ENCODE measurements at places on chromosomes 11 and 22.

DNA sequence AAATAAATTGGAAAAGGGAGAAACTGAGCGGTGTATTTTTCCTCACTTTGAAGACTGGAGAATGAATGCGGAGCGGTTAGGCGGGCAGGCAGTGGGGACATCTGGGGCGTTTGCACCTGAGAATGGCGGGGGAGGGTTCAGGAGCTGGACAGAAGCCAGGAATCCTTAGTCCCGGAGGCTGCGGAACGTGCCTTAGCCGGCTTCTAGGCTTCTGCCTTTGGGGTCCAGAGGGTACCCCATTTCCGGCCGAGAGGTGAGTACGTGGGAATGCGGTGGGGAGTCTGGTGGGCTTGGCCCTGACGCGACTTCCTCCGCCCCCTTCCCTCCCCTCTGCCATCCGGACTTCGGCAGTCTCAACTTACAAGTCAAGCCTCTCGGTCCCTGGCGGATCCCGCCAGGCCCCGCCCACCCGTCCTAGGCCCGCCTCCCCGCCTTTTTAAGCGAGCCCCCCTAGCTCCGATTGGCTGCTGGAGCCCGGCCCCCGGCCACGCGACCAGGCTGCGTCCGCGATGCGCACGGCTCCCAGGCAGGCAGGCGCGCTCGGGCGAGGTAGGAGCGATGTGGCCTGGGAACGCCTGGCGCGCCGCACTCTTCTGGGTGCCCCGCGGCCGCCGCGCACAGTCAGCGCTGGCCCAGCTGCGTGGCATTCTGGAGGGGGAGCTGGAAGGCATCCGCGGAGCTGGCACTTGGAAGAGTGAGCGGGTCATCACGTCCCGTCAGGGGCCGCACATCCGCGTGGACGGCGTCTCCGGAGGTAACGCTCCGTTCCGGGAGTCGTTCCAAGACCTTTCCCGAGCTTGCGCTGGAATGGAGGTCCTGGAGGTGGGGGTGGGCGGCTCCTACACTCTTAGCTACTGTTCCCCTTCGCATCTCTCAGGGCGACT is at the start of gene GCAT:
TSS of gene GCAT (plus strand) at position 525 of the 884 bp plus-strand sequence. CDS start at position 559, 34 bp downstream.
- DNase-seq, result peak; percentile 87

DNA sequence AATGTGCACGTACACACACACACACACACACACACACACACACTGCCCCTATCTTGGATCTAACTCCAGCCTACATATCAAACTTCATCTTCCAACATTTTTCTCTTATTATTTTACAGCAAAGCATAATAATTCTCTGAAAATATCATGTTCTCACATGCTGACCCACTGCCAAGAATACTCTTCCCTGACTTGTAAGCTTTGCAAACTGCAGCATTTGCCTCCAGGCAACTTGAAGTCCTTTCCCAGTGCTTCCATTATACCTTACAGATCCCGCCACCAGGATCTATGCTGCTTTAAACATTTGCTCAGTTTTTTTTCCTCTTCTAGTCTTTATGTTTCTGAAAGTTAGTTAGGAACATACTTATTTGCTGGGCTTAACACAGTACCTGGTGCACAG is 483.3 kb upstream of the ARHGAP42 start:
- no peak for DNase-seq

DNA sequence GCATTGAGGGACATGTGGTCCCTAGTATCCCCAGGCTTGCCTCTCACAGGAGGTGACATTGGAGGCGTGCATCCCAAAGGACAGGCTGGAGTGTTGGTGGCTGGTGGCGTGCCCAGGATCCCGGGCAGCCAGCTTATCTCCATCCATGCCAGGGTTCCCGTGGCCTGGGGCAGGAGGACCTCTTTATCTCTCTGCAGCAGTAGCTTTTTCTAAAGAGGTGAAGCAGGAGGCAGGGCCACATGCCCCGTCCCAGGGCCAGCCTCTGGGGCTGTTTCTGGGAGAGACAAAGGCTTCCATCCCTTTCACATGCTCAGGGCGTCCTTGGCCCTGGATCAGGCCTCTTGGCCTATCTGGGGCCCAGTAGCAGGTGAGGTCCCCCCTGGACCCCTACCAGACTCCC is 19.7 kb downstream of the PARVG start:
- no peak for DNase-seq

- DNase-seq, result no peak
These were observed 252.1 kb upstream of the CCDC90B start for GRCh38 chr11:83538286-83538685.

DNA sequence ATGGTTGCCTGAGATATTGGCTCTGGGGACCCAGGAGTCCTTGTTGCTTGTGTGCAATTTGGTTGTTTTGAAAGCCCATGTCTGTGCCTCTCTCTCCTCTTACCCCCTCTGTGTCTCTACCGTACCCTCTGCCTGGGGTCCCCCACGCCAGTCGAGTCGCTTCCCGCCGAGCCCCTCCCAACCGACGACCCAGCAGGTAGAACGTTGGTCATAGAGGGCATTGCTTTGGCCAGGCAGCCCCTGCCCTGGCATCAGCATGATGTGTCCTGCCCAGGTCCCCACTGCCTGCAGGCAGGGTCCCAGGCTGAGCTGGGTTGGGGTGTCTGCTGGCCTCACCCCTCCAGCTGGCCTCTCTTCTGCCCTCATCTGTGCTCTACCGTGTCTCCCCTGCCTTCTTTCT is 35.0 kb downstream of the TREH start:
- DNase-seq, result no peak

GRCh38 chr22:24338726-24339451 is 68.3 kb downstream of the SPECC1L start:
- no peak for DNase-seq

DNA sequence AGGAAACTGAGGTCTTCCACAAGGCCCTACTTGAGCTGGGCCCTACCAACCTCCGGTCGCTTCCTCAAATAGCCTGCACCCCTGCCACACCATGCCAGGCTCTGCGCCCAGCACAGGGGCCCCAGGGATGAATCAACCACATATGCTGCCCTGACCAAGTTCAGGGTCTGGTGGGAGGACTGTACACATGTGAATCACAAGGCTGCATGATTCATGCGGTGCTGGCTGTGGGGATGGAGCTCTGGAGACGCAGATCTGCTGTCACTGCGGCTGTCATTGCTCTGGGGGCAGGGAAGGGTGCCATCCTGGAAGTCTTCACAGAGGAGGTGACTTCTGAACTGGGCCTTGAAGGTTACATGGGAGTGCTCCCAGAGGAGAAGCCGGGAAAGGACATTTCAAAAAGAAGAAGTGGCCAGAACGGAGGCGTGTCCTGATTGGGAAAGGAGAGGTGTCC is 21.5 kb downstream of the CYTH4 start:
- peak; percentile 76 for DNase-seq

- no peak for DNase-seq
These were observed 10.9 kb downstream of the TST start for GRCh38 chr22:37008365-37008764.

DNA sequence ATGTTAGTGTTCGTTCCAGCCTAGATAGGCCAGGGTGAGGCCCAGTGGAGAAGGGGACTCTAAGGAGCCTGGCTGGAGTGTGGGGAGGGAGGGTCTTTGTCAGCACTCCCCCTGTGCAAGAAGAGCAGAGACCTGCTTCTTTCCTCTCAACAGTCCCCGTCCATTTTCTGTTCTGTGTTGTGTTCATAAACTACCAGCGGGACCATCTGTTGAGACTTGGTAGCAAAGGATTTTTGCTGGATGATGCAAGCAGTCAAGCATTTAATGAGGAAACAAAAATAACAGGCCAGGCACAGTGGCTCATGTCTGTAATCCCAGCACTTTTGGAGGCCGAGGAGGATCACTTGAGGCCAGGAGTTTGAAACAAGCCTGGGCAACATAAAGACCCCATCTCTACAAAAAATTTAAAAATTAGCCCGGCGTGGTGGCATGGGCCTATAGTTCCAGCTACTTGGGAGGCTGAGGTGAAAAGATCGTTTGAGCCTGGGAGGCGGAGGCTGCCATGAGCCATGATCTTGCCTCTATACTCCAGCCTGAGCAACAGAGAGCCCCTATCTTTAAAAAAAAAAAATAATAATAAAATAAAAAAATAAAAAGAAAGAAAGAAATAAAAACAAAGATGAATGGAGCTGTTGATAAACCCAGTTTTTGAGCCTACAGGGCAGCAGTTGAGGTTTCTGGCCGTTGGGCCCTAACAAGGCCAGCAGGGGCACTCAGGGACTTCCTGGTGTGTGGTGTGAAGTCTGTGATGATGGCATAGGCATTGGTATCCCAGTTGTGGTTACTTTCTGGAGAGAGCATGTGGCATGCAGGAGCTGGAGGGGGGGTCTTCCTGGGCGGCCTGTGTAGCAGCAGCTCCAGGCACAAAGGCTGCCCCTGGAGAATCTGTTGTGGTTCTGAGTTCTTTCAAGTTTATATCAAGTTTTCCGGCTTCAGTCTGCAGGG is 1.7 kb upstream of the TXNRD2 start:
- DNase-seq, result no peak

DNA sequence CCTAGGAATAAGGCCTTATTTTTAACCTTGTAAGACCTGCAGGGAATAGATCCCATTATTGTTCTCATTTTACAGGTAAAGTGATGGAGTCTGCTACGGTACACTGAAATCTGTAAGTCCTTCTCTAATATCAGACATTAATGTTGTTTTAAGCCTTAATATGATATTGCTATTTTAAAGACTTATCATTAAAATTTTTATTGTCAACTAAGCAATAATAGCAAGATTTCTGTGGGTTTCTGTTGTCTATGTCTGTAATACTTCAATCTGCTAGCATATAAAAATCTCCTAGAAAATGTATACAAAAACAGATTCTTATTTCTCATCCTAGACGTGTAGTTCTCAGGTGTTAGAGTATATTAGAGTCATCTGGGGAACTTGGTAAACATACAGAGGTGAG is 317.5 kb upstream of the TENM4 start:
- DNase-seq, result no peak

GRCh38 chr11:1224491-1225385 is 1.9 kb downstream of the MUC5B start:
- no peak for DNase-seq

DNA sequence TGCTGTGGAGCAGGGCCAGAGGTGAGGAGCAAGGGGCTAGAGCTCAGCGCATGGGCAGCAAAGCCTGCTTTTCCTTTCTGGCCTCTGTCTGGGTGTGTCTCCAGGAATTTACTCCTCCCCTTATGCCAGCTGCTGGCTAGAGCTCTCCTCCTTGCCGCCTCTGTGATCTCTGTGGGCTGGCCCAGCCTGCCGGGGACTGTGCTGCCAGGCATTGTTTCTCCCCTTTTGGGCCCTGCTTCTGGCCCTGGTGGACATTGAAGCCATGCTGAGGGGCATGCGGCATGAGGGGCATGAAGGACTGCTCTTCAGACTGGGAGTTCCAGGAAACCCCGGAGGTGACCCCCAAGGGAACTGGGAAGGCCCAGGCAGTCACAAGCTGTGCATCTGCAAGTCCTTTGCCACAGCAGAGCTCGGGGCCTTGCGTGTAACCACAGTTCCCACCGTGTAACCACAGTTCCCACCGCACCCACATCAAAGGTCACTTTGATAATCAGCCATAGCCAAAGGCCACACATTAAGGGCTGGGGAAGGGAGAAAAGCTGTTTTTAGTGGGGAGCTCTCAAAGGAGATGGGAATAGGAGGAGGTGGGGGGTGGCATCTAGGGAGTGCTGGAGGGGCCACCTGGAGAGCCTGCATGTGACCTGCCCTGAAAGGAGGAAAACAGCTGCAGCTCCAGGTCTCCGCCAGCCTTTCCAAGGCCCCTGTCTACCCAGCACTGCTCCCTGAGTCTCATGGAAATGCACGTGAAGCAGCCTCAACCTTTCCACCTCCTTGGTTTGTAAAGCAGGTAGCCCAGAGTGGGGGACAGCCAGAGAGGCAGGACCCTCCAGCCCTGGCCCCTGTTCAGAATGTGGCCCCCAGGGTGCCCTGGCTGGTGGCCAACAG is 62.3 kb downstream of the PPFIBP2 start:
- no peak for DNase-seq

- no peak for DNase-seq
These were observed 60.3 kb upstream of the IGLL5 start for GRCh38 chr22:22827187-22827939.

- DNase-seq, result no peak
These were observed 56.1 kb upstream of the POU2AF2 start for GRCh38 chr11:111189466-111189865.

- no peak for DNase-seq
These were observed 19.9 kb downstream of the BID start for GRCh38 chr22:17754233-17754925.

DNA sequence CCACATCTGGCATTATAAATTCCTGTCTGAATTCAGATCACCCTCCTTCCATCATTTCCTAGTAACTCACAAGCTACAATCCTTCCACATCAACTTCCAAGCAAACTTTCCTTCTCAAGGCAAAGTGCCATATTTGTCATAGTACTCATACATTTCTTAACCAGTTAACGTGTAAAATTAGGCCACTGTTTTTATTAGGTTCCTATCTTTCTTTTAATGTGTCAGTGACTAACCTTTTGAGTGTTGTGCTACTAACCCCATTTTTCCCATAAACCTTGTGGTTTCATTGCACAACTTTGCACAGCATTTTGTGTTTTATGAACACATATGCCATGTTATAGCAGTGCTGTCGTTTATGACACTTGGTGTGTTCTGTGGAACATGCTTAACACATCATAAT is 90.1 kb downstream of the KIF18A start:
- DNase-seq, result no peak

- DNase-seq, result no peak
These were observed 40.6 kb downstream of the RSF1 start for GRCh38 chr11:77779935-77780334.

GRCh38 chr11:6615882-6616585 is 3.2 kb downstream of the TPP1 start:
- DNase-seq, result no peak

- DNase-seq, result no peak
These were observed 101.0 kb upstream of the PARVA start for GRCh38 chr11:12276356-12276755.

DNA sequence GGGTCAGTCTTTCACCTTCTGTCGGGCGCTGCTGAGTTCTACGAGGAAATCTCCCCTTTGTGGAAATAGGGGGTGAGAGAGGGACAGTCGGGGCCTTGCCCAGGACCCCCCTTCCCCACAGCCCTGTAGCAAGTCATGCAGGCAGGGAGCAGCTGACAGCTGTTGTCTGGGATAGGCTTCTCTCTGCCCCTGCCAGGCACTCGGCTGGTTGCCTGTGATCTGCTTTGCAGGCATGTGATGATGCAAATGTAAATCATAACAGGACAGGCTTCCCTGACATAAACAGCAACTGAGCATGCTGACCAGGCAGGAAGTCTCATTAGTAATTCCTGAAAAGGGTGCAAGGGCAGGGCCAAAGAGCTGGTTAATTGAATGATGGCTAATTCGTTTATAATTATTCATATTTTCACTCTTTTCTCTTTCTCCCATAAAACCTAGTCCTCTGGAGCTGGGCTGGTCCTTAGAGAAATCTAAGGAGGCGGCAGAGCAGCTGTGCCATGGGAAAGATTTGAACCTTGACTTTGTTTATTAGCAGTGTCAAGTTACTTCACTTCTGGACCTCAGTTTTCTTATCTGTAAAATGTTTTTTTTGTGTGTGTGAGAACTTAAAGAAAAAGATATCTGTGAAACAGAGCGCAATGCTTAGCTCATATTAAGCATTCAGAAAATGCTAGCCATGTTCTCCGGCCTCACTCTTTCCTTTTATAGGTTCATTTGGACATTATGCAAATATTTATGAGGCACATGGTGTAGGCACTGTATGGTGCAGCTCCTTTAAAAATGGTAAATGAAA is 129.7 kb downstream of the LDLRAD3 start:
- no peak for DNase-seq

GRCh38 chr22:40324468-40325305 is 21.6 kb upstream of the ADSL start:
- no peak for DNase-seq

GRCh38 chr11:122186439-122187080 is 70.5 kb upstream of the BLID start:
- no peak for DNase-seq

GRCh38 chr22:40628354-40629042 is 8.0 kb downstream of the MRTFA start:
- DNase-seq, result no peak

All from stimulated activated CD4-positive, alpha-beta T cell treated with anti-CD3 and anti-CD28 coated beads, Interleukin-15, amount 100 ng/mL, for 48 hours (primary cell).